ENCODE measurements at places on chromosomes 3 and 15.

GRCh38 chr3:163632722-163633121, 1445.6 kb downstream of the SI start:
- no peak for DNase-seq

DNA sequence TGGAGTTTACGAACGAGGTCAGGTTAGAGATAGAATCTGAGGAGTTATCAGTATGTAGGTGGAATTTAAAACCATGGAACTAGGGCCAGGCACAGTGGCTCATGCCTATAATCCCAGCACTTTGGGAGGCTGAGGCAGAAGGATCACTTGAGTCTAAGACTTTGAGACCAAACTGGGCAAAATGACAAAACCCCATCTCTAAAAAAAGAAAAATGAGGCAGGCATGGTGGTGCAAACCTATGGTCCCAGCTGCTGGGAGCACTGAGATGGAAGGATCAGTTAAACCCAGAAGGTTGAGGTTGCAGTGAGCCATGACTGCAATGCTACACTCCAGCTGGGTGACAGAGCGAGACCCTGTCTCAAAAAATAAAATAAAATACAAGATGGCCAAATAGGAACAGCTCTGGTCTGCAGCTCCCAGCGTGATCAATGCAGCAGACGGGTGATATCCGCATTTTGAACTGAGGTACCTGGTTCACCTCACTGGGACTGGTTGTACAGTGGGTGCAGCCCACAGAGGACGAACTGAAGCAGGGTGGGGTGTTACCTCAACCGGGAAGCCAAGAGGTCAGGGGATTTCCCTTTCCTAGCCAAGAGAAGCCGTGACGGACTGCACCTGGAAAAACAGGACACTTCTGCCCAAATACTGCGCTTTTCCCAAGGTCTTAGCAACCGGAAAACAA, 33.3 kb downstream of the ZMAT3 start:
- no peak for DNase-seq

- no peak for DNase-seq
Observed at GRCh38 chr15:63908991-63909390, 75.2 kb upstream of the HERC1 start.

- no peak for DNase-seq
Observed at GRCh38 chr15:84946772-84947489, 34.7 kb upstream of the PDE8A start.

DNA sequence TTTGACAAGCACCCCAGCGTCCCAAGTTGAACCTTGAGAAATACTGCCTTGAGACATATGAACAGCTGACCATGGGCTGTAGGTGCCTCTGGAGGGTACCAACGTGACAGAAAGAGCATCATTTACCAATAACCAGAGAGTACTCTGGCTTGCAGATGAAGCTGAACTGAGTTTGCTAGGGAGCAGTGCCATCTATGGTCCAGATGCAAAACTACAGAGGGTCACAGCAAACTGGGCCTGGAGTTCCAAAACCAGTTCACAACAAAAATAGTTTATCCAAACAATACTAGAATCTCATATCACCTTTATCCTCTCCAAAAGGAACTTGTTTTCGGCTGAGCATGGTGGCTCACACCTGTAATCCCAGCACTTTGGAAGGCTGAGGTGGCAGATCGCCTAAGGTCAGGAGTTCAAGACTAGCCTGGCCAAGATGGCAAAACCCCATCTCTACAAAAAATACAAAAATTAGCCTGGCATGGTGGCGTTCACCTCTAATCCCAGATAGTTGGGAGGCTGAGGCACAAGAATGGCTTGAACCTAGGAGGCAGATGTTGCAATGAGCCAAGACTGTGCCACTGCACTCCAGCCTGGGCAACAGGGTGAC, 69.3 kb downstream of the CHAC1 start:
- no peak for DNase-seq

- DNase-seq, result peak; percentile 58
Observed at GRCh38 chr3:42653560-42654330, at the start of gene ZBTB47. TSS of gene ZBTB47 (plus strand) at chr3:42653697. CDS start at chr3:42658356, 4,659 bp downstream.

DNA sequence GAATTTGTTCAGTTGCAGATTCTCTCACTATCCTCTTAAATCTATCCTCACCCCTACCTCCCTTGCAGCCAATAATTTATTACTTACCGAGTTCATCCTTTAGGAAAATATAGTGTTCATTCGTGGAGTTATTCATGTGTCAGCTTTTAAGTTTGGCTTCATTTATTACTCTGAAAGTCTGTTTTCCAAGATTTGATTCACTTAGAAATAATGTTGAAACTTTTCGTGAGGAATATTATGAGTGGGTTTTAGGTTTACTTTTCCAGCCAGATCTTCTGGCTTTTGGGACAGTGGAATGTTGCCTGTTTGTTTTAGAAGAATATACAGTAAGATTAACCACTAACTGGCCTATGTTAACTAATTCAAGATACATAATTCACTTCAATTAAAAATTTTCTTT, 161.0 kb upstream of the CGNL1 start:
- no peak for DNase-seq

DNA sequence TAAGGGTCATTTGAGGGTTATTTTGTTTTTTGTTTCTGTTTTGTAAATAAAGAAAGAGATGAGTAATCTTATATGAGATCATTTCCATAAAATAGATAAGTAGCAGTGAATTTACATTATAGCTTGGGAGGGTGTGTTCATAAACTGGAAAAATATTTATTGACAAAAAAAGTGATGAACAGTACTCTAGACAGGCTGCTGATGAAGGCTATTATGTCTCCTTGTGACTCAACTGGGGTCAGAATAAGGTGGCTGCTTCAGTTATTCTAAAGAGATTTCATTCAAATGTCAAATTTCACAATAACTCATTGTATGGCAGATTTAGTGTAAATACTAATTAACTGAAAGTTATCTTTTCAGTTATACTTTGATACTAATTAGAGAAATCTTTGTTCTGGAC, 251.1 kb upstream of the CMC1 start:
- DNase-seq, result no peak

DNA sequence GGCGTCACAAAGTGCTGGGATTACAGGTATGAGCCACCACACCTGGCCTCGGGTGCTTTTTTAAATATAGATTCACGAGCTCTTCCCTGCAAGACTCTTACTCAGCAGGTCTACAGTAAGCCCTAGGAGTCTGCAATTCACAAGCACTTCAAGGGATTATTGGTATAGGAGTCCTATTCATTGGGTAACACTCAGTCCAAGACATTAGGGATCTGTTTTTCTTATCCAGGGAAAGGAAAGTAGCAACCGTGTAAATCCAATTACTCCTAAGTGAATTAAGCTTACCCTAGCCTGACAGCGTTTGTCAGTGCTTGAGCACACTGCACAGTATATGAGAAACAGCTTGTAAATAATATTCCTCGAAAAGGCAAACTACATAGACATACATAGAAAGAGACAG, 109.9 kb downstream of the SENP2 start:
- DNase-seq, result no peak

DNA sequence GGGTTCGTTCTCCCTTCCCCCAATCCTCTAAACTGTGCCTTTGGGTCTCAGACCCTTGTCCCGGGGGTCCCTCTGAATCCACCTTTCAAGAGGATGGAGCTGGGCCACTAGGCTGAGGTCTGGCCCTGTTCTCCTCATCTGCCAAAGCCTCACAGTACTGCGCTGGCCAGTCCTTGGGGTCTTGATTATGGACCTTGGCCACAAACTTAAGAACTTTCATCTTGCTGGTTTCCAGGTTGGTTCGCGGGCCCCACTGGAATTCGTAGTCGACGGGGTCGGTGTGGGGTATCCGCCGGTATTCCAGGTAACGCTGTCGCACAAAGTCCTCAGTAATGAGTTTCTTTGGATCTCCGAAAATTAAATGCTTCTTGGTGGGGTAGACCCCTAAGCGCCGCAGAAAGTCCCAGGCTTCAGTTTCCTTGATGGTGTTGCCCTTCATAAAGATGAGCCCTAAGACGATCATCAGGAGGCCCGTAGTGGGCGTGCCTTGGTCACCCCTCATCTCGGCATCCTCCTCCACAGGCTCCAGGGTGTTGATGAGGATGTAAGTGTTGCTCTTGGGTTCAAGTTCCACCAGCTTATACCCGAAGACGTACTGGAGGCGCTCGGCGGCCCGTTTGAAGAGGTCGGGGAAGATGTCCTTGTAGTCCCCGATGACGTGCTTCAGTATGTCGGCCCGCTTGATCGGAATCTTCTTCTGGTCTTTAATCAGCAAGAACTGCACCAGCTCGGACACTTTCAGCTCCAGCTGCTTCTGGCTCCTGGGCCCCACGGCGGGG, 727 bp downstream of the NSMCE3 start:
- DNase-seq, result peak; percentile 75

- DNase-seq, result no peak
Observed at GRCh38 chr3:123657111-123657510, 72.3 kb upstream of the HACD2 start.

DNA sequence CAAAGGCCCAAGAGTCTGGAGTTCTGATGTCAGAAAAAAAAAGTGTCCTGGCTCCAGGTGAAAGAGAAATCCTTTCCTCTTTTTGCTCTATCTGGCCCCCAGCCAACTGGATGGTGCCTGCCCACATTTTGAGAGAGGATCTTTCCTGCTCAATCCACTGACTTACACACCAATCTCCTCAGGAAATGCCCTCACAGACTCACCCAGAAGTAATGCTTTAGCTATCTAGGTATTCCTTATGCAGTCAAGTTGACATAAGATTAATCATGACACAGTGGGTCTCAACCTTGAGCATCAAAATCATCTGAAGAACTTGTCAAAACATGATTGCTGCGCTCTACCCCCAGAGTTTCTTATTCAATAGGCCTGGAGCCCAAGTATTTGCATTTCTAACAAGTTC, 31.2 kb downstream of the STRIT1 start:
- DNase-seq, result no peak

Data from activated CD8-positive, alpha-beta memory T cell treated with anti-CD3 and anti-CD28 coated beads, Interleukin-2, amount 50 U/mL, for 48 hours (primary cell).